ENCODE measurements at places on chromosomes 6 and 20.

- no peak for DNase-seq
These were observed 1012.7 kb downstream of the EYS start for GRCh38 chr6:64694356-64694755.

DNA sequence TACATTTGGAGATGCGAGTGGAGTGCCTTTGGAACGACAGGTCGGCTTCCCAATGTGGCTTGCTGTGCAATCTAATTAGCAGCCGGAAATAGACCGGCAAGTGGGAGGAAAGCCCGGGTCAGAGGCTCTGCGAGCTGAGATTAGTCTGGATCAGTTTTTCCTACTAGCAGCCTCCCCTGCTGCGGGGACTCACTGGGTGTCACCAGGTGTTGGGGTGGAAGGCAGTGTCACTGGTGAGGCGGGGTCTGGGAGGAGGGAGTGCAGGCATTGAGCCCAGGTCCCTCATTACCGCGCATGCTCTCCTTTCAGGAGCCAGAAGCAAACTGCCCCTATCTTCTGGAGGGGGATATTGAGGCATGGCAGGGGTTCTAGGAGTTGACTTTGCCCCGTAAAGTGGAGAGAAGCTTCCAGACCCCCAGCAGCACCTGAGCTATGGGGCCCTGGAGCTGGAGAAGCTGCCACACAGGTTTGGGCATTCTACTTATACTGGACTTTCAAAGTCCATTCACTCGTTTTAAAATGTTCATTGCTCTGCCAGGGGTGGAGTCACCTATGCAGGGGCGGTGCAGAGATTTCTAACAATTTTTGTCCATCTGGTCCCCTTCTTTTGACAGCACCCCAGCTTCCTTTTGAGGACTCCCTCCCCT is 11.0 kb downstream of the SULF2 start:
- peak; percentile 94 for DNase-seq

DNA sequence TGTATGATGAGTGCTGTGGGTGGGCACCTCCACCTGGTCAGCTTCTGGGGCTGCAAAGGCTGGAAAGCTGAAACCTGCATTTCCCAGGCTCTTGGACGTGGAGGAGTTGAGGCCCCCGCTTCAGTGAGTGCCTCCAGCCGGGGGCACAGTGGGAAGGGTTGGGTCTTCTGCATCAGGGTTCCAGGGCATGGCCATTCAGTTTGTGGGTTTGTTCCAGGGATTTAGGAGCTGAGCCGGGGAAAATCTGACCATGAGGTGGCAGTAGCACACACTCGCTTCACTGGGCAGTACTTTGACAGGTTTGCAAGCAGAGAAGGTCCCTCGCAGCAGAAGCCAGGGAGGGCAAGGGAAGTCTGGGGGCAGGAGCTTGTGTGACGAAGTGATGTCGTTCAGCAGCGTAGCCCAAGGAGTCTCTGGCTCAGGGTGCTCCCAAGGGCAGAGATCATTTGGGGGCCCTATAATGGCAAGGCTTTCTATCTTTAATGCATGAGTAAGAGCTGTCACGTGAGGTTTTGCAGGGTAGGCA is 69.5 kb upstream of the SULF2 start:
- peak; percentile 75 for DNase-seq

GRCh38 chr6:90434094-90434493 is 137.5 kb upstream of the BACH2 start:
- DNase-seq, result peak; percentile 24

GRCh38 chr6:132166526-132167051 is 215.4 kb upstream of the CCN2 start:
- DNase-seq, result no peak

GRCh38 chr20:62172666-62173065 is 10.2 kb upstream of the MTG2 start:
- no peak for DNase-seq

DNA sequence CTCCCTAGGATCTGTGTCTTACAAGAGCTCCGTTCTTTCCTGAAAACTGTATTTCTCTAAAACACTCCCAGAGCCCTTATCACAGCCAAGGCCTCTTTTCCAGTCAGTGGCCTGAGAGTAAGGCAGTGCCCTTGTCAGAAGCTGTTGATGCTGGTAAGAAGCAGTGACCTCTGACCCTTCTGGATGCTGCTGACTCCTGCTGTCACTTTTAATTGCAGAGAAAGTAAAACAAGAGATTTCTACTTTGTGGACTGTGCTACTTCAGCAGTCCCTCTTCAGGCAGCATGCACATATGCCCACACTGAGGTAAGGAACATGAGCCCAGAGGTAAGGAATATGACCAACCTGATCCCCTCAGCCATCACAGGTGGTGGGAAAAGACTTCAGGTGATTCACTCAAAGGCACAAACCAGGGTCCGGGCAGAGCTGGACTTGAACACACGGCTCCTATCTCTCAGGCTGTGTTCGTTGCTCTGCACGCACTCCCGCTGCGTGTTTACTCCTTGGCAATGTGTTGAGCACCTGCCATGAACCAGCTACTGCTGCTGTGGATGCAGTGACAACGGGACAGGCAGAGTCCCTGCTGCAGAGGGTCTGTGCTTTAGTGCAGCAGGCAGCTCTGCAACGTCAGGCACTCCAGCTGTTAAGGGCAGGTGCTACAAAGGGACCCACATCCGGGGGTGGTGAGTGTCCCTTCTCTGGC is 201.9 kb upstream of the CST7 start:
- DNase-seq, result no peak

GRCh38 chr6:137536104-137536773 is 42.0 kb upstream of the OLIG3 start:
- no peak for DNase-seq

DNA sequence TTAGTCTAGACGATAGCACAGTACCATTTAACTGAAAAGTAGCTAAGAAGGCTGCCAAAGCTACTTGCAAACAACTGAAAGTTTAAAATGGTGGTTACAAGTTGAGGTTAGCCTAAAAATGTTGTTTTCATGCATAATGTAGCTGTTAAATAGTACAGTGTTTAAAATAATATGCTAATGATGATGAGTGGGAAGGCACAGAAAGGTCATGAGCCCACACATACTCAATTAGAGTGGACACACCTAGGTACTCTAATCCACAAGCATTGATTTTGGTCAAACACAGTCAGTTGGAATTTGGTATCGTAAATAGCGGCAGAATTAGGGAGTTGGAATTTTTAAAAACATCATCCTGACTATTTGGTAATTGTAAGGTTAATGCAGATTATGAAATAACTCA is 7.0 kb downstream of the TXLNB start:
- no peak for DNase-seq

DNA sequence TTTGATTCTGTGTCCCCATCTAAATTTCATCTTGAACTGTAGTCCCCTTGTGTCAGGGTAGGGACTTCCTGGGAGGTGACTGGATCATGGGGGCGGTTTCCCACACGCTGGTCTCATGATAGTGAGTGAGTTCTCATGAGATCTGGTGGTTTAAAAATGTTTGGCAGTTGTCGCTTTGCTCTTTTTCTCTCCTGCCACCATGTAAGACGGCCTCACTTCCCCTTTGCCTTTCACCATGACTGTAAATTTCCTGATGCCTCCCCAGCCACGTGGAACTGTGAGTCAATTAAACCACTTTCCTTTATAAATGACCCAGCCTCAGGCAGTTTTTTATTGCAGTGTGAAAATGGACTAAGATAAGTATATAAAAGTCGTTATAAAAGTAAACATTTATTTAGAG is 80.5 kb upstream of the SGK1 start:
- DNase-seq, result no peak

DNA sequence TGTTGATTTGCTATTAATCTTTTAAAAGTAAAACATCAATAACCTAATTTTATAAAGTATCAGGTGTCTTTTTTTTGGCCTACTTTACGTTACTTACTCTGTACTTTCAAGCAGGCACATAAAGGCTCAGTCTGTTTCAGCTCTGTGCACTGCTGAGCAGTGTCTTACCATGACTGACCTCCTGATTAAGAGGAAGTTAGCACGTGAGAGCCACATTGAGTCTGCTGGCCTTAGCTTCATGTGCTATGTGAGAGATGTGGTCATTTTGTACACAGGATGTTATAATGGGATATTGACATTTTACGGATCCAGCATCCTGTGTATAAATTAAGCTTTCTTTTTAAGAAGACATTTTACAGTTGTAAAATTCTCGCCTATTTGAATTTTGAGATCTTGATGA is 31.9 kb downstream of the ARID1B start:
- no peak for DNase-seq

DNA sequence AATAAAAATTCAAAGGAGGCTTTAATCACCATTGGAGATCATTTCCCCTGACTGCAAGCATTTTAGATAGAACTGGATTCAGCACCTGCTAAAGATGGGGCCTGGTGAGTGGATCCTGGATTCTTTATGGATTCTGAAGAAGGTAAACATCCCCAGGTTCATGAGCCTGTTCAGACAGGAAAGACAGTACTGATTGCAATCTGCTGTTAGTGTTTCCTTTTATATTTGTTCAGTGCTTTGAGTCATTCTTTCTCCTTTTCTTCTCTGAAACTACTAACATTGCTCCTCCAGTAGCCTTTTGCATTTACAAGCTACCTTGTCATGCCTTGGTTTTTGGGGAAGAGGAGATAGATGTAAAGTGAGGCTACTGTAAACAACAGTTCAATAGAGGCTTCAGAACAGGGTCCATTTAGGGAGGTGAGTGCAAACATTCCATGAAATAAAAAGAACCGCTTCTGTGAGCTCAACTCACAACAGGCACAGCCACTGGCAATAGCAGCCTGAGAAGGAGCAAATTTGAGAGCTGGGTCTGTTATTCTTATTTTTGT is 66.4 kb upstream of the PRL start:
- no peak for DNase-seq

- no peak for DNase-seq
These were observed 82.7 kb upstream of the EPB41L1 start for GRCh38 chr20:36071848-36072247.

- peak; percentile 92 for DNase-seq
These were observed 18.3 kb downstream of the ETV7 start for GRCh38 chr6:36368921-36369865.

DNA sequence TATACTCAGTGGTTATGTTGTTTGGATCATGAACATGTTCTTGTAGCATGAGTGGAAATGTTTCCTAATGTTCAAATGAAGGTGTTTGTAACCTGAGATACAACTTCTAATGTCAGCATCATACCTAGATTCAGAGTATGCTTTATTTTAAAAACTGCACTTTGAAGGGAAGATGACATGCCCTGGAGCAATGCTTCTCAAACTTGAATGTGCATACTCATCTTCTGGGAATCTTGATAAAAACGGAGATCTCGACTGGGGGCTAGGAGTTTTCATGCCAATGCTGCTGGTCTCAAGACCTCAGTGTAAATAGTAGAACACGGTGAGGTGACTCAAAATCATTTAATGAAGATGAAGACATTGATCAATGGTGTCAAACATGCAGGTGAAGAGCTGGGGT is 440.0 kb upstream of the NOX3 start:
- DNase-seq, result no peak

- no peak for DNase-seq
These were observed 368.4 kb downstream of the THBS2 start for GRCh38 chr6:168885196-168885595.

DNA sequence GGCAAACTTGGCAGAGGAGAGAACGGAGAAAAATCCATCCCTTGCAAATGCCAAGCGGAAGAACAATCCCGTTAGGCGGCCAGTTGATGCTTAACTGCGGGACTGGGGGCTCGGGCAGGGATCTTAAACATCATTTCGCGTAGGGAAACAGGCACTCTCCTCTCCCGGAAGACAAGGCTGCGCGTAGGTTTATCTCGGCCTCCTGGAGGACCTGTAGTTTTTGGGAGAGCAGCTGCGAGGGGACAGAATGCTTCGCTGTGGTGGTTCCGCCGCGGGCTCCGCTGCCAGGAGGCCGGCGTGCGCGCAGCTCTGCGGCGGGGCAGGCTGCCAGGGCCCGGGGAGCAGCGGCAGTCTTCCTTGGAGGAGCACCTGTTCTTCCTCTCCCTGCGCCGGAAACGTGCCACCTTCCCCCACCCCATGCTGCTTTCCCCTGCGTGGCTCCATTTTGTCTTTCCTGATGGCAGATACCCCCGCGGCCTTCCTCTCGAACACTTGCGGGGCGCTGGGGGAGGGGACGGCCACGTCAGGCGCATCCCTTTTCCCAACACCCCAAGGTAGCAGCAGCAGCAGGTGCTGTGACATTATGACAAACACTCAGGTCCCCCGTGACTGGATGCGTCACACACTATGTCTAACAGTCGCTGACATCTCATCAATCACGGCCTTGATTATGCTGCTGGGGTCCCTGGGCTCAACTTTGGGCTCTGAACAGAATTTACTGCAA is 230.7 kb upstream of the BTBD3 start:
- no peak for DNase-seq

- DNase-seq, result no peak
These were observed 4.5 kb upstream of the CD109 start for GRCh38 chr6:73691512-73691911.

DNA sequence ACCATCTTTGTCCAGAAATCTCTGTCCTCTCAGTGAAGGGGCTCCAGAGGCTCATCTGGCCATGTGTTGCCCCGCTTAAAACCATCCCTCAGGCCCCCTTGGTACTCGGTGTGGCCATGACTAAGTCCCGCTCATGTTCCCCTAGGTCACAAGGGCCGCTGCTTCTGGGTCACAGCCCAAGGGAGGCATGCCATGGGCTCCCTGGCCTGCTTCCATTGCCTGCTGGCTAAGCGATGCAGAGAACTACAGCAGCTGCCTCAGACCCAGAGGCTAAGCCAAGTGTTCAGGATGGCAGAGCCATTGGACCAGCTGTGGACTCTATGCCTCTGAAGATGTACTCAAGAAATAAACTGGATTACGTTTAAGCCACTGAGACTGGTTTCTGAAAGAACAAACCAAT is 95.5 kb downstream of the ZFP64 start:
- no peak for DNase-seq

GRCh38 chr20:13009682-13010406 is 1.1 kb downstream of the SPTLC3 start:
- DNase-seq, result no peak

DNA sequence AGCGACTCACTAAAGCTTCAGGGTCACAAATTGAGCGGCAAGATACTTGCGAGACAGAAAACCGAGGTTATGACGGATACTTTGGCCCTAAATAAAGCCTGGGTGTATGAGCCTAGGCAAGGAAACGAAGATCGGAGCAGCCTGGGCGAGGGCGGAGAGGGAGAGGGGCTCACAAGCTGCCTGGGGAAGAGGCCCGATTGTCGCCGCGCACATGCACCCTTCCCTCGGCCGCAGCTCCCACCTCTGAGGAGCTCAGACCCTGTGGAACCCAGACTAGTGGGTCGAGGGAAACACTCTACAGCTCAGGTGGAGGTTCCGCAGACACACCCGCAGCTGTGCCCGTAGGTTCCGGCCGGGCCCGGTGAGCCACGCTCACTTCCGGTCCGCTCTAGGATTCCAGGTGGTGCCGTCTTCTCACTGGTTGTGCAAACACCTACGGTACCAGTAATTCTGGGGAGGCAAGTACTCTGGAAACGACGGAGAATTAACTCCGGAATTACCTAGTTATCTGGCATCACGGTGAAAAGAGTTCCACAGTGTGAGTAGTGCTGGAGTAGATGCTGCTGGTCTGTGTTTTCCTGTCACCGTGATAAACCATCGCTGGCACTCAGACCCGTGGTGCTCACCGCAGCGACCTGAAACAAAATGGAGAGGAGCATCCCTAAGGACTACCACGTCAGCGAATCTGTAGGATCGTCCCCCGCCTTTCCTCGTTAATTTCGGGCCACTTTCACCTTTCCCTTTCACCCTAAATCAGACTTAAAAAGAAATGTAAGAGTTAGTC is 61.5 kb downstream of the GPX5 start:
- peak; percentile 96 for DNase-seq
